GM13976 (cell line): ENCODE measurements at places on chromosomes 7 and 10.

DNA sequence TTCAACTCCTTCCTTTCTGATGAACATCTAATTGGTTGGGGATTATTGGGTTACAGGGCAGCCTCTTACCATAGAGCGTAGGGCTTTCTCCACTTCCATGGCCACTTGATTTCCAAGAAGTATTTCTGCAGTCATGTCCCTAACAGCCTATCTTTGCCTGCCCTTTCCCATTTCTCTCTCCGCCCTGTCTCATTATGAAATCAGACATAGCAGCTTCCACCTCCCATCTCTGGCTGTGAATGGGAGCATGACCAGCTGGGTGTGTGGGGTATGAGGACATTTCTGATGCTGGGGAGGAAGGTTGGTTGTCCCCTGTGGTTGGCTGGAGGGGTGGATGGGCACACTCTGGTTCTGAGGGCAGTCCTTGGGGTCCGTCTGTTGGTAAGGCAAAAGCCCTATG, 41.2 kb downstream of the ADCYAP1R1 start:
- DNase-seq = no peak

DNA sequence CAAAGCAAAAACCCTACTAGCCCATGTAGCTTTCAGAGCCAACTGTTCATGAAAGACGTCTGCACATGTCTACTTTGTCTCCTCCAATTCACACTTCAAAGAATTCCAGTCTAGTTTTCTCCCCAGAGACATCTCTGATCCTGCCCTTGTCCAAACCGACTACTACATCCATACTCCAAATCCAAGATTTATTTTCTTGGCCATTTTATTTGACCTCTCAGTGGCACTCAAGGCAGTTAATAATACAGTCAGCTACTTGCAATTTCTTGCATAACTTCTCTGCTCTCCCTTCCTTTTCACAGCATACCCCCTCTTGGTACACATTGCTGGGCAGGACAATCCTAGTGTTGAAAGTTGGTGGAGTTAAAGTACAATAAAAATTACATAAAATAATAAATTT, 170.9 kb upstream of the INHBA start:
- DNase-seq = no peak

DNA sequence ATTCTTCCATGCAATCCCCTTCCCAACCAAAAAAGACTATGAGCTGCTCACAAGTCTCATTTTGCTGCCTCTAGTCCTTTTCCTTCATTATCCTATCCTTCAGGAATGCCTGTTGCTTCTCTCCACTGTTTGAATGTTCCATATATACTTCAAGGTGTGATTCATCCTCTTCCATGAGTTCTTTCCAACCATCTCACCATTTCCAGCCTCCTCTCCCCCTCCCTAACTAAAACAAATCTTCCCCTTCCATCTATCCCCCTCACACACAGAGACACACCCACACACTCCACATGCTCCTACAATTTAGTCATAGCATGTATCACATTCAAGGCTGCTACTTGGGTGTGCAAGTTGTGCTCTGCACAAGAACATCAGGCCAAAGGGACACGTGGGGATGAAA, 254.3 kb downstream of the DYNC1I1 start:
- no peak for DNase-seq

DNA sequence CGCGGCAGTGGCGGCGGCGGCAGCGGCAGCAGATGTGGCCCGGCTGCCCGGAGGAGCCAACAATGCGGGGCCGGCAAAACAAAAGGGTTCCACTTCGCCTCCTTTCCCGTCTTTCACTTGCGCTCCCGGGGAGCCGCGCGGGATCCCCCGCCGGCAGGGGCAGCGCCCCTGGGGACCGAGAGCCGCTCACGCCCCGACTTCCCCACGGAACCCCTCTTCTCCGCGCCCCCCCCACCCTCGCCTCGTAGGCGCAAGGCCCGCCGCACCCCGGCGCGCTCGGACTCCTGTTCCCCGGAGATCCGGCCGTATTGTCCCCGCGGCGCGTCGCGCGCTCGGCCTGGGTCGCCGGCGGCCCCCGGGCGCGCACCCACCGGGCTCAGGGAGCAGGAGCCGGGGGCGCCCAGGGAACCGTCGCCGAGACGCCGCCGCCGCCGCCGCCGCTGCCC, 854 bp downstream of the CTBP2 start:
- peak; percentile 60 for DNase-seq

DNA sequence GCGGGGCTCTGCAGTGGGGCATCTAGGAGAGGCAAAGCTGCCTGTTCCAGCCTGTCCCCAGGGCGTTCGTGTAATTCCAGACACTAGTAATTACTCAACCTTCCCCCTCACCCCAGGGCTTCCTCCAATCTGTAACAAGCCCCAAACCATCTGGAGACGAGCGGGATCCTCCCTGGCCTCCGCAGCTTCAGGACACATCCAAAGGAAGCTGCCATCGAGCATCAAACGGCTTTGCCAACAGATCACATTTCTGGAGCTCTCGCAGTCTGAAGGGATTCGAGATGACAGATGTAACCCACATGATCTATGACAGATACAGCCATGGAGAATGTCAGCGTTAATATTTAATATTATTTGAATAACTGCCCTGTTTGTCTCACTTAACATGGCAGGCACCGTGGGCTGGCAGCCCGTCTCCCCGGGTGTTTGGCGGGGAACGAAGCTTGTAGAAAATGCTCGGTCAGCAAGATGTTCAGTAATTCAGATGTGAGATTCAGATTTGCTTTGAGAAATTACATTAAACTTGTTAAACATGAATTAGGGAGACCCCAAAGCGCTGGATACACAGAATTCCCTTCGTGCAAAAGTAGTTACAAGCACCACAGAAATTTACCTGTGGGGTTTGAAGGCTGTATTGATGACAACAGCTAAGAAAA, 108.5 kb upstream of the C7orf33 start:
- DNase-seq = no peak

DNA sequence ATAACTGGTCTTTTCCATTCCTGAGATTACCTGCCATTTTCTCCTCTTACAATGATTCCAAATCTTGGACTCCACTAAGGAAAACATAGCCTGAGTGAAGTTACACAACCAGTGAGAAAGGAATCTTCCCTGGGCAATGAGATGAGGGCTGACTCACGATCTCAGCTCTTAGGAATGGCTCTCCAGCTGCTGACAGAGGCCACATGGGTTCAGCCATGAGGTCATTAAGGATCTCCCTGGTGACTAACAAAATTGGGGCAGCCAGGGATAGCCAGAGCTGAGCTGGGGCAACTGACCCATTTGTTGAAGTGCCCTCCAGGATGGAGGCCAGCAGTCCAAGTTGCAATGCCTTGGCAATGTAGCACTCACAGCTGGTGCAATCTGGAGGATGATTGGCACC, 78.7 kb upstream of the MKLN1 start:
- no peak for DNase-seq

DNA sequence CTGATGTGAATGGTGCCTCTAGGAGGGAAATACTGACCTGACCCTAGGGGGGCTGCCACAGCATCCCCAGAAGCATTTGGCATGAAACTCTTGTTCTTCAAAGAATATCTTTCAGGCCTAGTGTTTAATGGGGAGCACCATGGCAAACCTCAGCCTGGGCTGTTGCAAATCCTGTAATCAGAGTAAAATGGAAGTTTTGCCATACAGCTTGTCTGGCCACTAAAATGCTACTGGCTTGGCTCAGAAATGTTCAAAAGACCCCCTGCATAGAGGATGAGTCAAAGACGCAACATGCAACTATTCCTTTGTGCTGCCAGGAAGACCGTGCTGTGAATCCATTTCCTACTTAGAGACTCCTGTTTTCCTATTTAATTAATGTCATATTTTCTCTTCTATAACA, 26.7 kb downstream of the HECW1 start:
- no peak for DNase-seq

- DNase-seq = peak; percentile 7
These were observed 55.1 kb downstream of the PDZD8 start for GRCh38 chr10:117320050-117320665.

DNA sequence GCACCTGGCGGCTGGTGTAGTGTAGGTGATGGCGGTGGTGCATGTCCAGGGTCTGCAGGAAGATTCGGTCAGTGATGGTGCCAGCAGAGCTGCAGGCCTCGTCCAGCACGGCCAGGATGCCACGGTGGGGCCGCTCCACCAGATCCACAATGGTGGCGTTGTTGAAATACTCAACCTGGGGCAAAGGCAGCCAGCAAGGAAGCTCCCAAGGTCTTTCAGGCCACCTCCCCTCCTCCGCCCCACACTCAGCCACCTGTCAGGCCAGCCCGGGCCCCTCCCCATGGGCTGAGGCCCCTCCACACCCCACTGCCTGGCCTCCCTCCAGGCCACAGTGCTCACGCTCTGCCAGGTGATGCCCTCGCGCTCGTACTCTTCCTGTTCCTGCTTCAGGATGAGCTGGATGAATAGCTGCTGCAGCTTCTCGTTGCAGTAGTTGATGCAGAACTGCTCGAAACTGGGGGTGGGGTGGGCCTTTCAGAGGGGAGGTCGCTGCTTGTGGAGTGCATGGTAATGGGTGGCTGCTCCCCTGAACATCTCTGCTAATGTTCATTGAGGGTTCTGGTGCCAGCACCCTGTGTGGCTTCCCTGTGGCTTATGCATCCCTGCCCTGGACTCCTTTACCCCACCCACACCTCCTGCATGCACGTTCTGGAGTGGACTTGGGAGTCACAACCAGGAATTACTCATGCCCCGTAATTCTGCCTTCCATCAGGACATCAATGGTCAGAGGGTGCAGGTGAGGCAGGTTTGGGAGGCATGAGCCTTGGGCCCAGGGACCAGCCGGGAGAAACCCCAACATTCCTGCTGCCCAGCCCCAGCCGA, 8.9 kb downstream of the MYO1G start:
- no peak for DNase-seq

- DNase-seq = no peak
These were observed 113.3 kb downstream of the KCNMA1 start for GRCh38 chr10:77524281-77524711.

DNA sequence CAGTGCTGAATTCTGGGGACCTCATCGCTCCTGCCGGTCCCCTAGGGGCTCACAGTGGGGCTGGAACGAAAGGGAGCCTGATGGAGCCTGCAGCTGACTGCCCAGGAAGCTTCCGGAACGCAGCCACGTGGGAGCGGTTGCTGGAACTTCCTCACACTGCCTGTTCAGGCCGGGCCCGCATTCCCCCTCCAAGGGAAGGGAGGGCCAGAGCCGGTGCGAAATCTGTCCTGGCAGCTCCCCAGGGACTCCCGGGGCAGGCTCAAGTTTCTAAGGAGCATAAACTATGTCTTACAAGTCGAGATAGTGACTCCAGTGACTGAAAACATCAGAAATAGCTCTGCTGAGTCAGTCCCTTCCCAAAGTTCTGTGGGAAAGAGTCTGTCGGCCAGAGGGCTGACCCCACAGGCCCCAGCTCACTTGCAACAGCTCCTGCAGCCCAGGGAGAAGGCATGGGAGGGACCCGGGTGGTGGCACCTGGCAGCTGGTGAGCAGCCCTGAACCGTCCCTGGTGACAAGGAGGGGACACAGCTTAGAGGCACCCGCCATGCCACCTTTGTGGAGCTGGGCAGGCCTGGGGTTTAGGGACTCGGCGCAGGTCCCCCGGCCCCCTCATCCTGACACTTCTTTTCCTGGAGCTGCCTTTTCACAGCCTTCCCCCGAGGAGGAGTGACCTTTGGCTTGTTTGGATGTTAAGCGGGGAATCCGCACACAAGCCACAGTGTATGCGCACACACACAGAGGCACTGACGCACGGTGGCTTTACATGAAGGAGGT, 47.6 kb downstream of the PDGFA start:
- no peak for DNase-seq

DNA sequence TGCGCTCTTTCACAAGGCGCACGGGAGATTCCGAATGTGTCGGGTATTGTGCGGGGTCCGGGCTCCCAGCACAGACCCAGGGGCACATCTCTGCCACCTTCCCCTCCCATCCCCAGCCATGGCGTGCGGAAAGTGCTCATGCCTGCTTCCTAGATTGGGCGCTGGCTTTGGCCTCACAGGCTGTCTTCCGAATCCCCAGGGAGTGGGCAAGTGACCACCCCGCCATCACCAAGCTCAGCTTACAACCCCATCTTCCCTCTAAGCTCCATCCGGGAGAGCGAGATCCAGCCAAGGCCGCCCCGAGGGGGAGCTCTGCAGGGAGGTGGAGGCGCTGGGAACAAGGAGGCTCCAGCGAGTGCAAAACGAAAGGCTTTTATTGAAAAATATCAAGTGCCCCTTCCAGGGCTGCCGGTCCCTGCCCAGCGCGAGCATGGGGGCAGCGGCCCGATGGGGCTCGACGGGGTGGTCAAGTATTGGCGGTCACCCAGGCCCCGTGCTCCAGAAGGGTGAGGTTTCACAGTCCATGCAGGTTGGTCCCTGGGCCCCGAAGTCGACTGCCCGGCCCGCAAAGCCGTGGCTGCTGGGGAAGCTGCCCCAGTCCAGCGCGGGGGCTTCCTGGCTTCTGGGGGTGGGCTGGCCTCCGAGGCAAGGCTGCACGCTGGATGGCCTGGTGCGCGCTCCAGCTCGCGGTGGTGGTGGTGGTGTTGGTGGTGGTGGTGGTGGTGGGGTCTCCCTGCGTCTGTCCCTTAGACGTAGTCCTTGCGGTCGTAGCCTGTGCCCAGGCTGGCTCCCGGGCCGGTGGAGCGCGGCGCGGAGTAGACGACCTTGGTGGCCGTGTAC, 1.2 kb downstream of the CLDN3 start:
- no peak for DNase-seq

DNA sequence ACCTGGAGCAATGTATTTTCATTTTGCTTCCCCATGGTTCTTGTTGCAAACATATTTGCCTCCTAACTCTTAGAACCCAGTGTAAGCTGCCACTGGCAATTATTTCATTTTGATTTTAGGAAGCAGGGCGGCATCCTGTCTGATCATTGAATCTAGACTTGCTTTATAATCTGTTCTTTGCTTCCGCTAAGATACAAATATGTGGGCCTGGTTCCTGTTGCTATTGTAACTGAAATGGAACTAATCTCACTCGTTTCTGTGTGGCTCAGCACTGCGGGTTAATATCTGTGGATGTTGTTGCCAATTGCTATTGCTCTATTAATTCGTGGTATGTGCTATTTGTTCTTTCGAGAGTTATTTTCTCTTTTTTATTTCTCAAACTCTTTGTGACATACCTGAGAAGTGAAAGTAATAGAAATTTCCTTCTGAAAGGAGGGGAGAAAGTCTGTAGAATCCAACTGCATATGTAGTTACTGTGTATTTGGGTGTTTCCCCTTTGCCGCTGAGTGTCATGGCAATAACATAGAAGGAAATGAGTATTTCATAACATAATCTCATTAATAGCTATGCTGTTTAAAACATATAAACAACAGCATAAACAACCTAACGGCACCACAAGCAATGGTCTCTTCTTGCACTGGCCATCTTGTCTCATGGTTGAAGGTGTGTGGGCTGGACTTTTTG, 62.4 kb downstream of the FZD1 start:
- DNase-seq = no peak

- DNase-seq = no peak
These were observed 15.8 kb downstream of the SCD start for GRCh38 chr10:100362570-100363496.

GRCh38 chr7:33888166-33888565, 17.2 kb upstream of the BMPER start:
- no peak for DNase-seq

DNA sequence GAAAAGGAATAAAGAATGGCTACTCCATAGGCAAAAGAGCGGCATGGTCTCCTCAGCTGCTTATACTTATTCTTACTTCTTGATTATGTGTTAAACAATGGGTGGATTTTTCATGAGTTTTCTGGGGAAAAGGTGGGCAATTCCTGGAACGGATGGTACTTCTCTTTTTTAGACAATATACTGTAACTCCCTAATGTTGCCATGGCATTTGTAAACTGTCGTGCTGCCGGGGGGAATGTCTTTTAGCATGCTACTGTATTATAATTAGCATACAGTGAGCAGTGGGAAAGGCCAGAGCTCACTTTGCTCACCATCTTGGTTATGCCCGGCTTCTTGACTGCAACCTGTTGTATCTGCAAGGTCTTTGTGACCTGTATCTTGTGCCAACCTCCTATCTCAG, 372.1 kb upstream of the AKR1E2 start:
- no peak for DNase-seq
